ENCODE measurements at places on chromosomes 6 and 20.

GRCh38 chr20:60695226-60696000 is 556.6 kb upstream of the CDH4 start:
- no peak for DNase-seq

GRCh38 chr20:36368869-36369268 is 62.7 kb downstream of the DLGAP4 start:
- DNase-seq = no peak

GRCh38 chr6:103862297-103862696 is 997.4 kb downstream of the HACE1 start:
- no peak for DNase-seq

DNA sequence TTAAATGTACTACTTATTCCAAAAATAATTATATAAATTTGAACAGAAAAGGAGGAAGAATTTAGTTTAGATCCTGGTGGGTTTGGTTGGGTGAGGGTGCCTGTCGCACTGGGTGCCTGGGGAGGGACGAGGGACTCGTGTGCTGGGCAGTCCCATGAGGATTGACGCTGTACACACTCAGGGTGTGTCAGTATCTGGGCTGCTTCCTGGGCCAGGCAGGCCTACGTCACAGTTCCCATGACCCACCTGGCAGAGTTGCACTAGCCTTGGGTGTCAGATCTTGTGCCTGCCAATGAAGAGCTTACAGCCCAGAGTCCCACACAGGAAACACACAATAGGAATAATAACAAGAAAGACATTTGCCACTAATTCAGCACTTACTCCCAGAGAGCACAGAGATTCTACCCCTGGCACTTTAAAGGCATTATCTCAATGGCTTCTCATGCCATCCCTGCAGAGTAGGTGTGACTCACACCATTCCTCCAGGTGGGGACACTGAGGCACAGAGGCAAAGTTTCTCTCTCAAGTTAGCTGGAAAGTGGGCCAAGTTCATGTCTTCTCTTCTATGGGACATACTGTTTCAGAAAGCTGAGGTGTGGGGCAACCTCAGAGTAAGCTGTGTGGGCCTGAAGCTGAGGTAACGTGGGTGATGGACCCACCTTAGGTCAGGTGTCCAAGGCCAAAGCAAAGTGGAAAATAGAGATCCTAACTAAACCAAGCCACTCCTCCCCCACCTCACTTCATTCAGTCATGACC is 1.3 kb upstream of the SDCBP2 start:
- DNase-seq = no peak

DNA sequence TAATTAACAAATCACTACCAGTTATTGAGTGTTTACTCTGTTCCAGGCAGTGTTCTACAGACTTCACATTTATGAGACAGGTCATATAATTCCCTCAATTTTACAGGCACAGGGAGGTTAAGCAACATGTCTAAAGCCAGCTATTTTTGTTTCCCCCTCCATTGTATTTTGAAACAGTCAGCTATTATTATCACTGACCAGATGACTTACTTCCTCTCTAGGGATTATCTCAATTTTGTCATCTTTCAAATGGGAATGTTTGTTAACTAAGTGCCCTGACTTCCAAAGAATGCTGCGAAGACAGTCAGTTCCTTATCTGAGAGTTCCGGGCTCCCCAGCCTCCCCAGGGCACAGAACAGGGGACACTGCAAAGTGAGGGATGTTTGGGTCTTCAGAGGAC is 5.6 kb upstream of the CNPY3 start:
- no peak for DNase-seq

DNA sequence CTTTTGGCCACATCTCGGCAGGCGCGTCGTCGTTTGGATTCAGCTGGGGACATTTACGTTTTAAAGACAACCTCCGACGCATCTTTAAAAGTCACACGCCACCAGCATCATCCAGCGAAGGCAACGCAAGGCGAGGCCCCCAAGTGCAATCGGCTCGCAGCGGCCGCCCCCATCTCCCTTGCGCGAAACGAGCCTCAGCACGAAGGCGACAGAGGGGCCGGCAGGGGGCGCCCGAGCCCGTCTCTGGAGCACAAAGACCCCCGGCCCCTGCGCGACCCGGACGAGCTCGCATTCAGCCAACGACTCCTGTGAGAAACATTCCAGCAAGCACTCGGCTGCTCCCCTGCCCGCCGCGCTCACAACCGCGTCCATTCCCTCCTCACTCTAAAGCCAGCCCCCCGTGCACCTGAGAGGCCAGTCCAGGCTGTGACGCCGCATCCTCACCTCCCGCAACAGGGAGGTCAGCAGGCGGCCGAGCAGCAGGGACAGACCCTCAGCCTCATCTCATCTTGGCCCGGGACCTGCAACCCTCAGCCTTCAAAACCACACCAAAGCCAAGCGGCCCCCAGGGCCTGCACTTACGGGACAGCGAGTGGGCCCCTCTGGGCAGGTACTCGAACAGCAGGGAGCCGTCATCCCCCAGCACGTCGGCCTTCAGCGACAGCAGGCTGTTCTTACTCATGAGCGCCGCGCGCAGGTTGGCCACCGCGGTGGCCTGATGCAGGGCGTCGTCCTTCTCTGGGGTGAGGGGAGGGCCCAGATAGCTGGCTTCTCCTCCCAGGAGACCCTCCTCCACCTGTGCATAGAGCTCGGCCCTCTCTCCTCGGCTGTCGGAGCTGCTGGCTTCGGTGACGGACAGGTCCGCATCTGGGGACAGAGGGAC is 35.8 kb downstream of the SLC2A4RG start:
- DNase-seq = no peak

DNA sequence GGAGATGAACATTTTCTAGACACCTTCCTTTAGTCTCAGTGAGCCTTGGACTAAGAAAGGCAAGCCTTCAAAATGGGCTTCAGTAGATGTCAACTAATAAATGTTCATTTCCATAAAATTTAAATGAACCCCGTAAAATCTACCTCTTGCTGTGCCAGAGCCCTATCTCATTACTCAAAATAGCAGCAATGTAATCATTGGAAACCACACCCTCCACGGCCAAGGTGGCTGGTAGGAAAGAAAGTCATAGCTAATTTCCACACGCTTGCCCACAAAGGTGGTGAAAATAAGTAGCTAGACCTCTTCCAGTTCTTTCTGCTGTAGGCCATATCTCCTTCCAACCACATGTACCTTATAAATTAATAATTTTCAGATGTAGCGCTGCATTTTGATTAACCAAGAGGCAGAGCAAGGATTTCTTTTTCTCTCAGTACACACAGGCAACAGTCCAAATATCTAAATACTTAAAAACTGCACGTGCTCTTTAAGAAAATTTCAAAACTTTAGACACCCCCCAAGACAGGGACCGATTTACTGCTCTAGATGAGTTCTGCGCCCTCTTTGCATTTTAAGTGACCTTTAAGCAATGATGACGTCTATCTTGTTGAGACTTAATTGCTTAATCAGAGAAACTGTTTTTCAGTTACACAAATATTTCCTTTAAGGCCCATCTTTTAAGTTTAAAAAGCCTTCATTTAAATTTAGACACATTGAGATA is 290.8 kb downstream of the ZNF217 start:
- DNase-seq = no peak

- no peak for DNase-seq
Measured at GRCh38 chr20:48706710-48707365, 121.0 kb downstream of the PREX1 start.

DNA sequence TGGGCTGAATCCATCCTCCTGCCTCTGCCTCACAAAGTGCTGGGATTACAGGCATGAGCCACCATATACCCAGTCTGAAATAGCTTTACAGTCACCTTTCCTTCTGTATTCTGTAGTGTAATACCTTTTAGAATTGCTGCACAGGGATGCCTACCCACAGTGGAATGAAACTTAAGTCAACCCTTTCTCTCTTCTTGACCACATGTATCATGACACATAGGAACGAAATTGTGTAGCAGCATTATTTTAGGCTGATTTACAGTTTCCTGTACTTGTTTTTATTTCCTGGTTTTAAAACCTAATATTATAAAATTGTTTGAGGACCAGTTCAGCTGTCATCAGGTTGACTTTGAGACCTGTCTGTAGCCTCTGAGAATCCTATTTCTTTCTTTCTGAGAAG is 297.8 kb downstream of the ZFAND3 start:
- no peak for DNase-seq

DNA sequence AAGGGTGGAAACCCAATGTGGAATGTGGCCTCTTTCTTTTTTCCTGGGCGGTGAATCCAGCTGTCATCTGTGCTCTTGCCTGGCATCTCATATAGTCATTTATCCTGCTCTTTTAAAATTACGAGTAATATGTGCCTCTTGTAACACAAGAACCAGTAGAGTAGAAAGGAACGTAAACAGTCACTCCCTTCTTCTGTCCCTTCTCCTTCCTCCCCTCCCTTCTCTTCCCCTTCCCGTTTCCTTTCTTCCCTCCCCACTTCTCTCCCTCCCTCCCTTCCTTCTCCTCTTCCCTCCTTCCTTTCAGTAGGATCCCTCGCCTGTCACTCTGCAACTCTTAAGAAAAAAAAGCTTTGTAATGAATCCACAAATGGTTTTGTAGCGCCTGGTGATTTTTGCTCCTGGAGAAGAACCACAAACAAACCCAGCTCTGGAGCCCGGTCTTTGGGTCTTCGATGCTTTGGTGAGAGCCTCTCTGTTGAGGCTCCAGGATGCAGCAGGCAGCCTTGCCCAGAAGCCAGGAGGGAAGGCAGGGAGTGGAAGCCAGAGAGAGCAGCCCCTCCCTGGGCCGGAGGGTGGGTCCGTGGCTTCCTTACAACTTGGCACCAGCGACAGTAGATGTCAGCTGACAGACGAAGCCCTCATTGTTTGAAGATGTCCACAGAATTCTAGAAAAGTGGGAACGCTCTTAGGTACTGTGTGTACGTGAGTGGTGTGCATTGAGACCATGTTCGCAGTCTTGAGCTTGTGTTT is 15.0 kb downstream of the DUSP22 start:
- DNase-seq = no peak
